ENCODE measurements at places on chromosomes 13 and 19.

DNA sequence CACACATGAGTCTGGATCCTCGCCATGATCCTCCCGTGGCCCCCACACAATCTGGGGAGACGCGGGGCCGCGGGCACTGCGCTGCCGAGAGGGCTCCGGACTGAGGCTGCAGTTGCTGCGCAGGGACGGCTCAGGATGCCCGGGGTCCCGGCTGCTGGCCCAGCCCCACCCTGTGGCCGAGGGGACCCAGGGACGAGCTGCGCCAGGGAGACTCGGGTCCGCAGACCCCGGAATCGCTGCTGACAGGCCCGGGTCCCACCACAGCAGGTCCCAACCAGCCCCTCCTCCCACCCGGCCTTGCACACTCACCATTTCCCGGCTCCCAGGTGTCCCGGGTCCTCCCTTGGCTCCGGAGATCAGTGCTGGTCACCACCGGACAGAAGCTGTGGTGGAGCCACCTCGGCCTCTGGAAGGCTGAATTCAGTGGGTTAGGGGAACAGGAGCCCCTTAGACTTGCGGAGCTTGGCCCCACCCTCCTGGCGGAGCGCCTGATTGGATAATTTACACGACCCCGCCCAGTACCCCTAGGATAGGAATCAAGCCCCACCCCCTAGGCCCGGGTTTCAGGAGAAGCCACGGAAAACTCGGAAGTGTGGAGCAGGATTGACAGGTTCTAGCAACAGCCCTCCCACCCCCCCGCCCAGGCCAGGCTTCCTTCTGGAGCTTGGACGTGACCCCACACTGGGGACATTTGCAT, 57.4 kb downstream of the ZNF44 start:
- no peak for DNase-seq

- peak; percentile 23 for DNase-seq
These were observed 52.8 kb downstream of the SPTBN4 start for GRCh38 chr19:40519352-40520322.

GRCh38 chr13:43877766-43878165, 1.8 kb downstream of the CCDC122 start:
- DNase-seq = no peak

DNA sequence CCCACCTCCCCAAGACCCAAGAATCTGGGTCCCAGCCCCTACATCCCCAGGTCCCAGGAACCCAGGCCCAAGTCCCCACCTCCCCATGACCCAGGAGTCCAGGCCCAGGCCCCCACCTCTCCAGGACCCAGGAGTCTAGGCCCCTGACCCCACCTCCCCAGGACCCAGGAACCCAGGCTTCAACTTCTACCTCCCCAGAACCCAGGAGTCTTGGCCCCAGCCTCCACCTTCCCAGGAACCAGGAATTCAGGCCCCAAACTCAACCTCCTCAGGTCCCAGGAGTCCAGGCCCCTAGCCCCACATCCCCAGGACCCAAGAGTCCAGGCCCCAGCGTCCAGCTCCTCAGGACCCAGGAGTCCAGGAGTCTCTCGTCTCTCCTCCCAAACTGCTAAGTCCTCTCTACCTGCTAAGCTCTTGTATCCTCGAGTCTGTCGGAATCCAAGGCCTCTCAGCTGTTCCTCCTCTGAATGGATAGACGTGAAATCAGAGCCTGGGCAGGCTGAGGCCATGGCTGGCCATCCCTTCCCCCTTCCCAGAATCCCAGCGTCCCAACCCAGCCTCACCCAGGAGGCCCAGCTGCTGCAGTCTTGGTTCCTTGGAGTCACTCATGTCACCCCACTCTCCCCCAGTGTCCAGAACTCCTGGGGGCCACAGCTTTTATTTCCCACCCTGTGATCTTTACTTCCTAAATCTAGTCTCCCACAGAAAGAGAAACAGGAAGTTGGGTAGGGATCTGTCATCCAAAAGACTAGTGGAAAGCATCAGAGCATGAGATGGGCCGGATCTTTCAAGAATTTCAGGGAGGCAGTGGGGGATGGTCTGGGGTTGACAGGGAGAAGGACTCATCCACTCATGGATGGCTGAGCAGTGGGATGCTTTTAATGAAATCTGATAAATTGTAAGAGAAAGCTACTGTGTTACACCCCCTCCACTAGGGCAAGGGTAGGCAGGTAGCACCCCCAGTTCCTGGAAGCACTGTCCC, at the start of gene CD209:
CD209 (minus strand) TSS at position 632 of the 982 bp plus-strand sequence; CDS start at position 609, 23 bp downstream.
- no peak for DNase-seq

DNA sequence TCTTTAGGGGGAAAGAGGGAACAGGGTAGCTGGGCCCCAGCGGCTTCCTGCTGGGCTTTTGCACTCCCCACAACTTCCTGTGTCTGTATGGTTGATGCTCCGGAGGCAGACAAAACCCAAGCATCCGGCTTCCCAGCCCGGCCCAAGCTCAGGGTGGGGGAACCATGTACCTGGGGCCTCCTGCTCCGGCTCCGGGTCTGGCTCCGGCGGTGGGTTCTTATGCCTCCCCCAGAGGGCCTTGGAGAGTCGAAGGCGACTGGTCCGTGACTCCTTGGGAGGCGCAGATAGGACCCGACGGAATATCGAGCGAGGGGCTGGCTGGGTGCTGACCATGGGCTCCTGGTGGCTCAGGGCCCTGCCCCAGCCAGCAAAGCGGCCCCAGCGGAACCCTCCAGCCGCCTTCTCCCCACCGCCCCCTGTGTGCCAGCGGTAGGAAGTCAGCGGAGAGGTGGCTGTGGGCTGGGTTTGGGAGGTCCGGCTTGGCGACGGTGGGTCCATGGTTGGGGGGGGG, 428 bp downstream of the RASAL3 start:
- DNase-seq = peak; percentile 69

GRCh38 chr19:41597600-41598041, 21.7 kb downstream of the CEACAM21 start:
- DNase-seq = peak; percentile 48

GRCh38 chr13:29362849-29363604, 232.5 kb downstream of the SLC7A1 start:
- DNase-seq = peak; percentile 6

DNA sequence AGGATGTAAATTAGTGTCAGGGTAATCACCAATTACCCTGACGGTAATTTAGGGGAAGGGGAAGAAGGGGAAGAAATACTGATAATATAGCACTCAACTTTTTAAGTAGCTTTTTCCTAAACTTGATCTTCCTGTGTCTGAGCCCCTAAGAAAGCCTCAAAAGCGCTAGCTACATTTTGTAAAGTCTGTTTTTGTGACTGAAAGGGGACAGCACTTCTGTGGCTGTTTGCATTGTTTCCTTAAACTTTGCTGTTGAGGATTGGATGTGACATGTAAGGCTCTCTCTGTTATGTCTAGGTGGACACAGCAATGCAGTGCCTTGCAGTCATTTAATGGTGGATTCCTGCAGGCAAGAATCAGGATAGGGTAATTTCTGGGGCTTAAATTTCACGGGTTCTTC, 42.8 kb downstream of the SPATA13 start:
- DNase-seq = no peak

- DNase-seq = no peak
These were observed 40.8 kb downstream of the IER2 start for GRCh38 chr19:13190781-13191540.

Data from activated T-cell treated with anti-CD3 and anti-CD28 coated beads for 48 hours (primary cell).